Femur (tissue), 1 donor: ENCODE measurements at places on chromosomes 1 and 21.

- DNase-seq = no peak
These were observed 5.7 kb downstream of the TPM3 start for GRCh38 chr1:154186177-154186576.

- DNase-seq = no peak
These were observed 17.4 kb upstream of the CASZ1 start for GRCh38 chr1:10813799-10814198.

- no peak for DNase-seq
These were observed 485.4 kb upstream of the PRMT6 start for GRCh38 chr1:106571109-106571508.

- DNase-seq = no peak
These were observed 17.1 kb upstream of the NTNG1 start for GRCh38 chr1:107123741-107124140.

DNA sequence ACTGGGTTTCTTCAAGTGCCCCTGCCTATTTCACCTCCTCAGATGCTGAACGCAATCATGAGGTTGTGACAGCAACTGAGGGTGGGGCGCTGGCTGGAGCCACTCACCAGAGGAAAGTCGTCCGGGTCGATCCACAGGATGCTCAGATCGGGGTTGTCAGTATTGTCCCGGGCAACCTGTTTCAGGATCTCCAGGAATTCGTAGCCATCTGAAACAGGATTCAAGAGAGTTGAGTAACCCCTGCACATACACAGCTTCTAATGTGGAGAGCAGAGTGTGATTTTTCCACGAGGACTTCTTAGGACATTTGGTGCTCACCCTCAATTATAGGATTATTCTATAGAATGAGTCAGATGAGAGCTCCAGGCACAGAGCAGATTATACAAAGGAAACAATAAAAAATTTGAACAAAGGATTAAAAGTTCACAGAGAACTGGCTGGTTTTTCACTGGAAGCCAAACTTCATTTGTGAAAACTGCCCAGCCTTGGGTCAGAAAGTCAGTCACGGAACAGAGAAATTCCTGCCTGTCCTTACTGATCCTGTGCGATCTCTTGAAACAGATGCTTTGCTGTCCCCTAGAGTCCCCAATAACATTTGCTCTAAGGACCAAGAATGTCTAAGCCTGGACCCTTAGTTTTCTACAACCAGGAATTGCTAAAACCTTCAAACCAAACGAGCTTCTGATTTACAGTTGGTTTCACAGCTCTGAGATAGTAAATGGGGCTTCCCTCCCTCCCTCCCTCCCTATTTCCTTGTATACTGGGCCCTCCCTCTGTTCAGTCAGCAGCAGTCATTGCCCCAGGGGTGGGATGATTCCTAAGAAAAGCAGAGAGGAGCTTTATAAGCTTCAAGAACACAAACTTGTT, 63.2 kb downstream of the CASQ2 start:
- DNase-seq = no peak

DNA sequence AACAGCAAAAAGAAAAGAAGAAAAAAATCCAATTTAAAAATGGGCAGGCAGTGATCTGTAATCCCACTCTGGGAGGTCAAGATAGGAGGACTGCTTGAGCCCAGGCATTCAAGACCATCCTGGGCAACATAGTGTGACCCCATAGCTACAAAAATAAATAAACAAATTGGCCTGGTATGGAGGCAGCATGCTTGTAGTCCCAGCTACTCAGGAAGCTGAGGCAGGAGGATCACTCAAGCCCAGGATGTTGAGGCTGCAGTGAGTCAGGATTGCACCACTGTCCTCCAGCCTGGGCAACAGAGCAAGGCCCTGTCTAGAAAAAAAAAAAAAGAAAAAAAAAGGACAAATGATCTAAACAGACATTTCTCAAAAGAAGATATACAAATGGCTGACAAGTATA, 99.6 kb downstream of the EIF4G3 start:
- no peak for DNase-seq

DNA sequence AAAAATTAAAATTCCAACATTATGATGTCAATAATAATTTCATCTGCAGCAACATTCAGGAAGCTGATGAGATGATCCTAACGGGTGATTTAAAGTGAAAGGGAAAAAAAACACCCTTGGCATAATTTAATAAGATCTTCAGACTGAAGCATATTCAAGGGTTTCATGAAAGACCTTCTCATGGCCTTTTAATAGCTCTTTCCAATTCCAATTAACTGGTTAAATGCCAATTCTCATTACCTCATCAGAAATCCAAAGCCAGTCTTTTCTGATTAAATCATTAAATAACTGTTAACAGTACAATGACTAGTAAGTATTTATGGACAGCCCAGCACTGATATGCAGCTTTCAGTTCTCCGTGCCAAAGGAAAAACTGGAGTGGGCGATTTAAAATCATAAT, 407.5 kb downstream of the SMYD3 start:
- no peak for DNase-seq

DNA sequence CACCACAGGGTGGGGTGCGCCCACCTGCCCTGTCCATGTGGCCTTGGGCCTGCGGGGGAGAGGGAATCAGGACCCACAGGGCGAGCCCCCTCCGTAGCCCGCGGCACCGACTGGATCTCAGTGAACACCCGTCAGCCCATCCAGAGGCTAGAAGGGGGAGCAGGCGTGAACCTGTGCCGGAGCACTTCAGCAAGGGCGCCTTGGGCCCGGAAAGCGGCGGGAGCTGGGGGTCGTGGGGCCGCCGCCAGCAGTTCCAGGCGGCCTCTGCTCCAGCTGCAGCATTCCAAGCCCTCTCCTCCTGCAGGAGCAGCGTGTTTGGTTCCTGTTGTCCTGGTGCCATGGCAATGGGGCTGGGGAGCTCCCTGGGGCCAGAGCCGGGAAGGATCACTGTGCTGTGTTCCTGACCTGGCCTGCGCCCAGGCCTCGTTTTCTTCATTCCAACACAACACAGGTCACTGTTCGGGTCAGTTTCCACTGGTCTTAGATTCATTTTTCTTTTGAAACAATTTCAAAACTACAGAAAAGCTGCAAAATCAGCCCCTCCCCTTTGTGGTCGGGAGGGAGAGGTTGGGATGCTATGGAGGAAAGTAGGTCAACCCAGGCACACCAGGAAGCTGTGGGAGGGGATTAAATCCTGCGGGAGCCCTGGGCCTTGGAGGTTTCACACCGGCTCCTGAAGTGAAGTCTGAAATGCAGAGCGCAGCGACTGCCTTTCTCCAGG, 18.8 kb downstream of the SLX9 start:
- DNase-seq = peak; percentile 95
